Gastroesophageal sphincter (tissue), 4 donors: ENCODE measurements at places on chromosomes 4 and X. TPM values are rescaled to one million over a fixed set of nuclear protein-coding genes. Genes with fewer than 3 reads are reported as not detected.

LDB2 gene
- 28.3 TPM for total RNA-seq

ALAS2 gene
- 1.4 TPM for total RNA-seq

MAGEC2 gene
- total RNA-seq: not detected

SLC16A2 gene
- total RNA-seq: 10.0 TPM

CFAP99 gene
- not detected for total RNA-seq

PAGE1 gene
- total RNA-seq: not detected

DNA sequence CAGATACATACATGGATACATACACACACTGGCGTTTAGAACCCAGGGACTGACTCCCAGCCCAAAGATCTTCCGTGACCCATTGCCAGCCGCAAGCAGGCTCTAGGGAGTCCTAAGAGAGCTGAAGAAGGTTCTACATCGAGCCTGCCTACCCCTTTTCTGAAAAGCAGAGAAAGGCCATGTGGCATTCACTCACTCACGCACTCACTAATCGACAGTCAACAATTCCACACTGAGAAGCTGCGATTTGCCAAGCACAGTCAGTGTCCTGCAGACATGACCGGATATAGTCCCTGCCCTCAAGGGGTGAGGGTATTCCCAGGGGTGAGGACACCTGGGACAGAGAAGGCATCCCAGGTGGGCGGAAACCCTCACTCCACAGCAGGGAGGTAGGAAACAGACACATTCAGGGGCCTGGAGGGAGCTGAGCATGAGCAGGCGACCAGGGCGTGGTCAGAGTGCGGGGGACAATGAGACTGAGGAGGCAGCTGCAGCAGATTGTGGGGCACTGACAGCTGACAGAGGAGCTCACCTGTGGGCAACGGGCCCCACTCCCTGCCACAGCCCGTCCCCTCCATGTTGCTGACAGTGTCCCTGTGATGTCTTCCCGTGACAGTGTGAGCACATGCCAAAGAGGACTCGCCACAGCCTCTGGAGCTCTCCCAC lies 13.2 kb upstream of the MAN2B2 start:
- ATAC-seq: no peak

DNA sequence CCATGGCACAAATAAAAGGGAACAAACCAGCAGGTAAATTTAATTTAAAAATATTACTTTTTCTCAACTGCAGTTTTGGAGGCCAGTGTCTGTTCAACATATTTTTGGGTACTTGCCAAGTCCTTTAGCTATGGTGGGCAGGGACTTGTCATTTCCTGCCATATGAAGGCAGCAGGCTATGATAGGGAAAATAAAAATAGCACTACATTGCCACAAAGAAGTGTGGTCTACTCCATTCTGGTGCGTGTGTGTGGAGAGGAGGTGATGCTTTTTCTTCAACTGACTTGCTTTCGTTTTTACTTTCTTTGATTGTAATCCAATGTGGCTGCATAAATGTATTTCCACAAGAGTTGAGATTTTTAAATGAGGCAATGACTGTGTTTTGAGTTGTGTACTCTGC lies 17.2 kb downstream of the GPR174 start:
- ATAC-seq: no peak

DNA sequence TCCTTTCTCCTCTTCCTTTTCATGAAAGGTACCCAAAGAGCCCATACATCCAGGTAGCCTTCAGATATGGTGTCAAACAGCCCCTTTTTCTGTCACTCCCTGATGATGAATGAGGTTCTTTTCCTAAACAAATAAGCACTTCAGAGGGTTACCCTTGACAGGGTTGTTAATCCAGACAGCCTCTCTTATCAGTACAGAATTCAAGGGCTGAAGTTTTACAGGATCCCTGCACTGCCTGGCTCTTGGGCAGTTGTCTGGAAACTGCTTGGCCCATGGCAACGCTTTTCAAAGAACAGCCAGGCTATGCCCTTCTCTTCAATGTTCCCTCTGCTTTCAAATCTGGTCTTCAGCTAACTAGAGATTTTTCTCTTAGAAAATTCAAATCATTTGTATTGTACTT lies 352.6 kb upstream of the FAM241A start:
- no peak for ATAC-seq

DNA sequence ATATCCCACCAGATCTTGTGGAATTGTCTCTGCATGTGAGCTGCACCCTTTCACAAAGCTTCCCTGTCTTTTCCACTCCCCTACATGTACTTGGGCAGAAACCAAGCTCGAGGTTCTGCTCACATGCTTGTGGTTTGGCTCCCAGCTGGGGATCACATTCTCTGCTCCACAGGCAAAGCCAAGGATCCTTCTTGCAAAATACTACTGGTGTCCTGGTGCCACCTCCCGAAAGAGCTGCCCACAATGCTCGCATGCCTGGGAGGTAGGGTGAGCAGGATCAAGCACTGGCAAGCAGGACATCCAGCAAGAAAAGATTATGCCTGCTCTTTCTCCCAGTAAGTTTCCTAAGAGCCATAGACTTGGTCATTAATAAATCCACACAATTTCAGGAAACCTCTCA lies 45.1 kb upstream of the PPARGC1A start:
- peak; percentile 89 for ATAC-seq

DNA sequence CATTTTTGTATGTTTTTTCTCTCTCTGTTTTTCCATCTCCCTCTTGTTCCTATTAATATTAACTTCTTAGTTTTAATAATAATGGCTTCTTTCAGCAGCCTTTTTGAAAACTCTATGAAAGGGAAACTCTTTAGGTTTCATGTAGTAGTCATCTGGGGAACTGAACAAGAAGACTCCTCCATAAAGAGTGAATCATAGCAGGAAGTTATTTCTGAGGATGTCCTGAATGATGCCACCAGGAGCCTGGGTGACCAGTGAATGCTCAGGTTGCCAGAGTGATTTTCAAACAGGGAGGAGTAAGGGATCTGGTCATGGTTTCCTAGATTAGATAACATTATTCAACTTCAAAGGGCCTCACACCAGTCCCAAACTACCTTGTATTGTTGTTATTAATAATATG lies 212.8 kb upstream of the PDE5A start:
- no peak for ATAC-seq

GRCh38 chr4:187547316-187547715 lies 448.3 kb upstream of the ZFP42 start:
- no peak for ATAC-seq

GRCh38 chrX:28312965-28313364 lies 274.3 kb upstream of the IL1RAPL1 start:
- ATAC-seq: no peak

GRCh38 chr4:97003715-97004114 lies 1139.6 kb downstream of the STPG2 start:
- no peak for ATAC-seq

GRCh38 chr4:185566972-185567371 lies 31.7 kb upstream of the PDLIM3 start:
- peak; percentile 83 for ATAC-seq
